ENCODE measurements at places on chromosomes 1 and 21.

- no peak overlapping the region for H3K4me3 ChIP-seq
- H3K27me3 ChIP-seq = peaks cover 69% of the 10 kb centered on the region
- no peaks in the 10 kb centered on the region for H3K4me1 ChIP-seq
- no peak overlapping the region for H3K27ac ChIP-seq
Observed at GRCh38 chr1:143698016-143698415, 273.8 kb downstream of the FAM72C start.

DNA sequence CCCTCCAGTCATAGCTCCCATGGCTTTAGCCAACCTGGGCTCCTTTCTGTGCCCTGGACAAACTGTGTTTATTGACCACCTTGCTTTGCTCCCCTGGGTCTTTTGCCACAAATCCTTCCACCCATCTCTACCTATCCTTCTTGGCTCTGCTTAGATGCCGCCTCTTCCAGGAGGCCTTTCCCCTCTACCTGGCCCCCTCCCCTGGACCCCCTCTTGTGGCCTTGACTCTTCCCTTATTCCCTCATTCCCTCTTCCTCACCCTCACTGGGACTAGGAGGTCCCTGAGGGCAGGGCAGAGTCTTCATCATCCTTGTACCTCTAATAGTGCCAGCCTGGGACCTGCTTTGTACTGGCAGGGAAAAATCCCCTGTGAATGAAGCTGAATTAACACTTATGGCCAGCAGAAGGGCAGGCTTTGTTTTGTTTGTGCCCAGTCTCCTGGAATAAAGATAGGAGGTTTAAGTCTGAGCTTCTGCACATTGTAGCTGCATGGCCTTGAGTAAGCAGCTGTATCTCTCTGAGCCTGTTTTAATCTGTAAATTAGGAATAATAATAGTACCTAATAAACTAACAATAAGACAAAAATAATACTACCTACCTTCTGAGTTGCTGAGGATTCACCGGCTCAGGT is 13.7 kb downstream of the PTPRU start:
- H3K36me3 ChIP-seq = no peaks in the 10 kb centered on the region
- DNase-seq = no peak
- no peaks in the 10 kb centered on the region for H3K4me1 ChIP-seq
- H3K4me3 ChIP-seq = no peak overlapping the region
- H3K27me3 ChIP-seq = no peaks in the 10 kb centered on the region

DNA sequence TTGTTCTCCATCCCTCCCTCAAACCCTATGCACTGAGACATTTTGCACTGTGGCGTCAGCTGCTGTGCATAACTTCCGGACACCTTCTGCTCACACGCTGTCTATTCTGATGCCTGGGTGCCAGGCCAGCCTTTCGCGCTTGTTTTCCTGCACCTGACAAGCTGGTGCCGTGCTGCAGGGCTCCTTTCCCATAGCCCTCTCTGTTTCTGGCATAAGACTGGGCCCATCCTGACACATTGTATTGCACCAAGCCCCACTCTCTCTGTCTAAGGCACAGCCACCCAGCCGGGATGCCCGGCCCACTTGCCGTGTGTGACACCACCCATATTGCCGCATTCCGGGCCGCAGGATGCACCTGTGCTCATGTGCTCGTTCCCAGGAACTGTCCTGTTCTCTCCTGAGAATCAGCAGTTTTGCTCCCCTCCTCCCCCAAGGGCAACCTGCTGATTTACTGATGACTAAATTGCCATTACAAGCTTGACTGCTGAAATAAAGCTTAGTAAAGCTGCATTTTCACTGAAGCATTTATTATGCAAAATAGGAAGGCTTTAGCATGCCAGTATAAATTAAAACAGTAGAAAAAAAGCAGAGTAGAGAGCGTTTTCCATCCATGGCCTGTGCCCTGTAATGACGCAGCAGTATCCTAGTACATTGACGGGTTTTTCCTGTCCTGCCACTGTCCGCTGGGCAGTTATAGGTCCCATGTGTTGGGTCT is 88.0 kb downstream of the CD247 start:
- H3K4me1 ChIP-seq = no peaks in the 10 kb centered on the region
- no peaks in the 10 kb centered on the region for H3K36me3 ChIP-seq
- DNase-seq = no peak

GRCh38 chr1:2587071-2587859 is 688 bp downstream of the PRXL2B start:
- peaks cover 33% of the 10 kb centered on the region for H3K4me1 ChIP-seq
- H3K27me3 ChIP-seq = no peaks in the 10 kb centered on the region
- H3K4me3 ChIP-seq = peak overlapping the region; percentile 88
- H3K36me3 ChIP-seq = no peaks in the 10 kb centered on the region
- no peak for DNase-seq
- peak overlapping the region; percentile 68 for H3K27ac ChIP-seq

- H3K36me3 ChIP-seq = no peaks in the 10 kb centered on the region
- peak overlapping the region; percentile 71 for H3K27ac ChIP-seq
- no peak for DNase-seq
- peak overlapping the region; percentile 42 for H3K4me3 ChIP-seq
- H3K27me3 ChIP-seq = no peaks in the 10 kb centered on the region
Observed at GRCh38 chr21:35046263-35046624, 2.9 kb downstream of the RUNX1 start.

GRCh38 chr1:93471911-93472310 is 24.0 kb downstream of the FNBP1L start:
- DNase-seq = no peak
- H3K27me3 ChIP-seq = no peaks in the 10 kb centered on the region
- no peak overlapping the region for H3K4me3 ChIP-seq
- H3K36me3 ChIP-seq = no peaks in the 10 kb centered on the region

DNA sequence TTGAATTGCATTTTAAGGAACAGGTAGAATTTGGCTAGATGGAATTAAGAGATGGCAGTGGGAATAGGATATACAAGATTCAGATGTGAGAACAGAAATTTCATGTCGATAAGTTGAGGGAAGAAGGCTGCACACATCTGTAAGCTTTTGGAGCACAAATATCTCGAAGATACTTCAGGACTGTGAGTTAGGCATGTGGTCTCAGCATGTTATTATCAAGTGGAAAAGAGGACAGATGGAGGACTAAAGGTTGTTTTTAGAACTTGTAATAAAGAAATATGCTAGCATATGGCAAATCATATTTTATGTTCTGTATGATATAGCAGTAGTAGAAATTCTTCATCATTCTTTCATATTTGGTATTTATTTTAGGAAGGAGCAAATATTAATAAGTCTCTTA is 61.5 kb downstream of the KIF1B start:
- no peak for DNase-seq
- no peak overlapping the region for H3K4me3 ChIP-seq
- no peaks in the 10 kb centered on the region for H3K4me1 ChIP-seq
- H3K27me3 ChIP-seq = no peaks in the 10 kb centered on the region
